ENCODE measurements at places on chromosomes 16 and 17.
A peak's percentile ranks its signal among the peaks of the same experiment; 100 is the strongest.

GRCh38 chr16:56191156-56191815 is at the start of gene GNAO1:
Gene GNAO1 (plus strand): TSS chr16:56191489. CDS start chr16:56192236, 747 bp downstream.
- DNase-seq = peak; percentile 65

DNA sequence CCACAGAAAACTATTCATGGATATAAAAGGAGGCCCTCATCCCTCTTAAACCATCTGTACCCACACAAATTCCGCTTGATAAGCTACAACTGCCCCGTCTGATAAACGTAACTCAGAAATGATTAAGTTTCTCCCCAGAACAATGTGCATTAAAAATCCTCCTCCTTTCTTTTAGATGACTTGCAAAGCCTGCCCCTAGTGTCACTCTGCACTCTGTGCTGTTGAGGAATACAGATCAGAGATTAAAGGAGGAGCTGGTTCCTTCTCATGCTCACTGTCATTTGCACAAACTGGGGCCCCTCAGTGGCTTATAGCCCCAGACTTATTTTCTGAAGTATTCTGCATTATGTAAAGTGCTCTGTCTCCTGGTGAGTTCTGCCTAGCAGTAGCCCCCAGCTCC is 33.3 kb downstream of the CDRT15 start:
- no peak for DNase-seq

- DNase-seq = peak; percentile 31
These were observed 12.7 kb upstream of the FAM20A start for GRCh38 chr17:68613739-68614298.

DNA sequence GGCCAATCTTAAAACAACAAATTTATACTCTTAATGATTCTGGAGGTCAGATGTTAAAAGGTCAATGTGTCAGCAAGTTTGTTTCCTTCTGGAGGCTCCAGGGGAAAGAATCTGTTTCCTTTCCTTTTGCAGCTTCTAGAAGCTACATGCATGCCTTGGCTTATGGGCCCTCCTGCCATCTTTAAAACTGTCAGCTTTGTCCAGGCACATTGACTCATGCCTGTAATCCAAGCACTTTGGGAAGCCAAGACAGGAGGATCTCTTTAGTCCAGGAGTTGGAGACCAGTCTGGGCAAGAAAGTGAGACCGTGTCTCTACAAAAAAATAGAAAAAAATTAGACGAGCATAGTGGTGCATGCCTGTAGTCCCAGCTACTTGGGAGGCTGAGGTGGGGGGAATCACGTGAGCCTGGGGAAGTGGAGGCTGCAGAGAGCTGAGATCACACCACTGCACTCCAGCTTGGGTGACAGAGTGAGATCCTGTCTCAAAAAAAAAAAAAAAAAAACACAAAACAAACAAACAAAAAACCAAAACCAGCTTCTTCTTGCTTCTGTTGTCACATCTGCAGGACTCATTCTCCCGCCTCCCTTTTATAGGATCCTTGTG is 58.3 kb downstream of the NOS2 start:
- no peak for DNase-seq

- DNase-seq = peak; percentile 57
These were observed 257.3 kb upstream of the SALL1 start for GRCh38 chr16:51408357-51408756.

DNA sequence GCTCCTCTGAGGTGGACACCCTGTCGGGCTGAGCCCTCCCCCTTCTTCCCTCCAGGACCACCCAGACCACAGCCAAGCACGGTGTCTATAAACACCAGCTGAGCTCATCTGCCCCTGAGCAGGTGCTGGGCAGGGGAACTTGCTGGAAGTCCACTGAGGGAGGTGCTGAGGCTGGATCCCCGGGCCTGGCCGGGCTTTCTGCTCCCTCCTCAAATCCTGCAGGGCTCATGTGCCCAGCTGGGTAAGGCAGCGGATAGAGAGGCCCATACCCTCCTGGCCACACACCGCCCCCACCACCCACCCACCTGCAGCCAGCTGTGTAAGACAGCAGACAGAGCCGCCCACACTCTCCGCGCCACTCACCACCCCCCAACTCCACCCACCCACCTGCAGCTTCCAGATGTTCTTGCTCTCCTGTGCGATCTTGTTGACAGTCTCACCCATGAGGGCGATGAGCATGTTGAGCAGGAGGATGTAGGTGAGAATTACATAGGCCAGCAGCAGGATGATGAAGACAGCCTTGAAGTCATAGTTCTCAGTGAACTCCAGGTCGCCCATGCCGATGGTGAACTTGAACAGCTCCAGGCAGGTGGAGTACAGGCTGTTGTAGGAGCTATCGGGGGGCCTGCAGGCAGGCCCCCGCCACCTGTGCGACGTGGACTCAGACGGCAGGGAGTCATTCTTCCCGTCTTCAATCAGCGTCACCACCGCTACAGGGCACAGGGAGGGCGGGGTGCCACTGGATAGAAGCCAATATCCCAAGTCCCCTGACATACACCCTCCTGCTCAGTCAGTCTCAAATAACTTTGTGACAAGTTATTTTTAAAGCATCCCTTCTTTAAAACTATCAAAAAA is 15.9 kb upstream of the TRPV3 start:
- no peak for DNase-seq

- DNase-seq = peak; percentile 39
These were observed 14.0 kb upstream of the MPRIP start for GRCh38 chr17:17028059-17028877.

- DNase-seq = peak; percentile 79
These were observed 46.1 kb downstream of the IRX3 start for GRCh38 chr16:54240271-54241129.

DNA sequence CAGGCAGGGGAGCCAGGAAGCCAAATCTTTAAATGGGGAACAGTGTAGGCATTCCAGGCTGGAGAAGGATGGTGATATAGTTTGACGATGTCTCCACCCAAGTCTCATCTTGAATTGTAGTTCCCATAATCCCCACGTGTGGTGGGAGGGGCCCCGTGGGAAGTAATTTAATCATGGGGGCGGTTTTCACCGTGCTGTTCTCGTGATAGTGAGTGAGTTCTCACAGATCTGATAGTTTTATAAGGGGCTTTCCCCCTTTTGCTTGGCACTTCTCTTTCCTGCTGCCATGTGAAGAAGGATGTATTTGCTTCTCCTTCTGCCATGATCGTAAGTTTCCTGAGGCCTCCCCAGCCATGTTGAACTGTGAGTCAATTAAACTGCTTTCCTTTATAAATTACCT is 28.8 kb downstream of the GINS3 start:
- DNase-seq = no peak

GRCh38 chr16:88384222-88385111 is 1.7 kb downstream of the ZNF469 start:
- DNase-seq = no peak

DNA sequence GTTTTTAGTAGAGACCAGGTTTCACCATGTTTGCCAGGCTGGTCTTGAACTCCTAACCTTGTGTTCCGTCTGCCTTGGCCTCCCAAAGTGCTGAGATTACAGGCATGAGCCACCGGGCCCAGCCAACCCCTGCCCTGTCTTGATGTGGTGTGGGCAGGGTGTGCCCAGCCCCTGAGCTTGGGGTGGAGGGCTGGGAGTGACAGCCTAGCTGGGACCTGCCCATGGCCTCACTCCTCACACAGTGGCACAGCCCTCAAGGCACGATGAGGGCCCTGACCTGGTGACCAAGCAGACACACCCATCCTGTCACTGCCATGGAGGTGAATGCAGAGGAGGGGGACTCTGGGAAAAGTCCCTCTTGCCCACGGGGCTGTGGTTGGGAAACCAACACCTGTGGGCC is 3.0 kb downstream of the IL32 start:
- no peak for DNase-seq

- no peak for DNase-seq
These were observed 374.0 kb upstream of the ASIC2 start for GRCh38 chr17:33667052-33667509.

- DNase-seq = no peak
These were observed 4.5 kb upstream of the MRPL38 start for GRCh38 chr17:75909051-75909811.

DNA sequence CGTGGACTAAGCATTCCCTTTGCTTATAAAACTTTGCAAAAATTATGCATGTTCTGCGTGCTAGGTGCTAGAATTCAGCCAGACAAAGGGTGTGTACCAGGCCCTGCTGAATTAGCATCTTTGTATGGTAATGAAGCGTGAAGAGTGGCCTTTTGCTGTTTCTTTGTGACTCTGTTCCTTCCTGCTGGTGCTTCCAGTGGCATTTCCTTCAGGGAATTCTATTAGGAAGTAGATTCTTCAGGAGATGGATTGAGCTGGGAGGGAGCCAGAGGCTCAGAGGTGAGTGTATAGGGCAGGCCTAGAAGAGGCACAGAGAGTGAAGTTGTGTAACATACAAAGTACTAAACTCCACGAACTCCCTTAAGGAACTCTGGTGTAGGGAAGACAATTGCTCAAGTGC is 73.9 kb upstream of the ASIC2 start:
- DNase-seq = no peak

GRCh38 chr16:65064131-65064530 is 57.7 kb downstream of the CDH11 start:
- DNase-seq = no peak

DNA sequence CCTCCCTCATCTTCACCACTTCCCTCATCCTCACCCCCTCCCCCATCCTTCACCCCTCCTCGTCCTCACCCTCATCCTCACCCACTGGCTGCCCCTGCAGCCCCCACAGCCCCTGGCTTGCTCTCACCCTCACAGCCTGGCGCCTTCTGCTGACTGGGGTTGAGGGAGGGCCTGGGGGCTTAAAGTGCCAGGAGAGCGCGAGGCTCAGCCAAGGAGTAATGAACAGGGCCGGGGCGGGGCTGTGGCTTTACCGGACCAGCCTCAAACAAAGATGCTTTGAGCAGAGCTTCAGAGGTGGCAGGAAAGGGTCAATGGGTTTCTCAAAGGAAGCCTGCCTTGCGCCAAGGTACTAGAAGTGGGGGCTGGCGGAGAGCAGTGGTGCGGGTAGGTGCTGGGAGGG is at the start of gene PRSS33:
PRSS33 (minus strand) TSS at position 155 of the 400 bp plus-strand sequence. CDS start 1,013 bp downstream, outside the sequence.
- DNase-seq = no peak

GRCh38 chr16:60027351-60027750 is 1293.2 kb upstream of the GOT2 start:
- peak; percentile 0 for DNase-seq

DNA sequence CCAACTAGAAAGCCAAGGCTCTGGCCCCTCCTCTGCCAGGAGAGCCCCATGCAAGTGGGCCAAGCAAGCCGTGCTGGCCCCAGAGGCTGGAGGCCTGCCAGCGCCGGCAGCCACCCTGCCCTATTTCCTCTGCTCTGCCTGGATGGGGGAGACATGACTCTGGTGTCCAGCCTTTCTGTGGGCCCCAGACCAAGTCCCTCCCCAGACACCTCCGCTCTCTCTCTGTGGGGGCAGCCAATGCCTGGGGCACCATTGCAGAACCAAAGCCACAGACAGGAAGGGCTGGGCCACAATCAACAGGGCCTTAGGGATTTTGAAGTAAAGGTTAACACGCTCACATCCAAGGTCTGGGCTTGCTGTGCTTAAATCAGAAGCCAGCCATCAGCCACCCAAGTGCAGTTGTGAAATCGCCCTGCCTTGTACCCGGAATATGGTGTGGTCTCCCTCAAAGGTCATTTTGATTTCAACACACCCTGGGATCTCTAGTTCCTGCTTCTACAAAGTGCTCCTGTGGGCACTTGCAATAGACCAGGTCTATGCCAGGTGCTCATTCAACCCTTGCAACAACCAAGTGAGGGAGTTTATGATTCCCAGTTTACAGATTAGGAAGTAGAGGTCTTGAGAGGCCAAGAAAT is 63.5 kb upstream of the TEX2 start:
- DNase-seq = no peak

DNA sequence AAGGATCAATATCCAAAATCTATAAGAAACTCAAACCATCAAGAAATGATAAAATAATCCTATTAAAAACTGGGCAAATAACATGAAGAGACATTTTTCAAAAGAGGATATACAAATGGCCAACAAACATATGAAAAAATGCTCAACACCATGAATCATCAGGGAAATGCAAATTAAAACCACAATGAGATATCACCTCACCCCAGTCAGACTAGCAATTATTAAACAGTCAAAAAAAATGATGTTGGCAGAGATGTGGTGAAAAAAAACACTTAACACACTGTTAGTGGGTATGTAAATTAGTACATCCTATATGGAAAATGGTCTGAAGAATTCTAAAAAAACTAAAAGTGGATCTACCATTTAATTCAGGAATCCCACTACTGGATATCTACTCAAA is 379.0 kb upstream of the SOX9 start:
- DNase-seq = no peak

DNA sequence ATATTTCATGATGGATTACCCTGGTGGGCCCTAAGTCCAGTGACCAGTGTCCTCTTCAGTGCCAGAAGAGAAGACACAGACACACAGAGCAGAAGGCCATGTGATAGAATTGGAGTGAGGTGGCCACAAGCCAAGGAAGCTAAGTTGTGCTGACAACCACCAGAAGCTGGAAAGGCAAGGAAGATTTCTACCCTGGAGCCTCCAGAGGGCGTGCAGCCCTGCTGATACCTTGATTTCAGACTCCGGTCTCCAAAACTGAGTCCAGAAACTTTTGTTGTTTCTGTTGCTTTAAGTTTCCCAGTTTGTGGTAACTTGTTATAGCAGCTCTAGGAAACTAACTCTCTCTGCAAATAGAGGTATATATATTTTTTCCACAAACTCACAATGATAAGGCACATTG is 396.6 kb upstream of the ASIC2 start:
- no peak for DNase-seq

- DNase-seq = no peak
These were observed 606.4 kb upstream of the CDH8 start for GRCh38 chr16:62642677-62643076.

DNA sequence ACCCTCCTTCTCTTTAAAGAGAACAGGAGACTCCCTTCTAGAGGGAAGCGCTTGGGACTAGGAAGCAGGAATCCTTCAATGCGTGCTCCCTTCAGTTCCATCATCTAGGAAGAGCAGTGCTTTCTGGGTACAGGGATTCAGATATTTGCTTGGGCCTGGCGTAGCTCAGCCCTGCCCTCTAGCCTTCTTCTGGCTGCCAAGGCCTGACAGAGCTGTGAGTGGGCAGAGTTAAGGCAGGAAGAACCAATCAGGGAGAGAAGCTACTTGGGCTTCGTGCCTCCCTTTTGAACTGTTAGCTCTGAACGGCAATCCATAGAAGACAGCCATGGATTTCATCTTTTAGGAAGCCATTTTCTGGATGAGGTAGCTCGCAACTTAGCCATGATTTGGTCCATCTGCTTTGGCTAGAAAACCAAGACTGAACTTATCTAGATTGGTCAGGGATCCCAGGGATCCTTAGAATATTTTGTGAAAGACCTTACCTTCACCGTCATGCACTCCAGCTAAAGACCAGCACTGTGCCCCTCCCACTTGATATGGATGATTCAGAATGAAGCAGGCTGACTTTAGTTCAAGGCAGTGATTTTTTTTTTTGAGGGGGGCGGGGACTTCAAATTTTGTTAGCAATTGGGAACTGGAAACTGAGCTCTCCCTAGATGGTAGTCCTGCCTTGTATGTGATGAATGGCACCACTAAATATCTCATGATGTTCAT is 2.5 kb upstream of the CORO6 start:
- DNase-seq = peak; percentile 31
